ENCODE measurements at places on chromosomes 3 and 15. TPM values are rescaled to one million over a fixed set of nuclear protein-coding genes. Genes with fewer than 3 reads are reported as not detected.

GRCh38 chr3:13414040-13414729 lies 5.9 kb downstream of the NUP210 start:
- H3K4me1 ChIP-seq = peaks cover 32% of the 10 kb centered on the region
- DNase-seq = no peak
- H3K4me3 ChIP-seq = no peak overlapping the region
- peak overlapping the region; percentile 89 for H3K27ac ChIP-seq
- H3K27me3 ChIP-seq = no peaks in the 10 kb centered on the region
- peaks cover under 1% of the 10 kb centered on the region for H3K36me3 ChIP-seq

DNA sequence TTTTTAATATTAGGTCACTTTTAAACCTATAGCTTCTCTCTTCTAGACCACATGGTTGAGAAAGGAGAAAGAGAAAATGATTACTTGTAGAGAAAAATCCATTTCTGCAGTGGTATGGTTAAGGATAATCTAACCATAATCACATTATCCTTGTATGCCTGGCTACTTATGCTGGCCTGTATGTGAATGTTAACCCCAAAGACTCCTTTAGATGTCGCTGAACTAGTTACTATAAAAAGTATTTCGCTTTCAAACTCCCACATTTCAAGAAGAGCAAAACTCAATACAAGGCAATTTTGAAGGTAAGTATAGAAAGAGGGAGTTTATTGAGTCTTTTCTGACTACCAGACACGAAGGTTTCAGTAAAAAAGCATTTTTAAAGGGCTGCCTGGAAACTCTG lies 2.2 kb downstream of the KCTD6 start:
- DNase-seq = no peak
- H3K4me3 ChIP-seq = peak overlapping the region; percentile 89
- peaks cover 2% of the 10 kb centered on the region for H3K36me3 ChIP-seq
- no peaks in the 10 kb centered on the region for H3K27me3 ChIP-seq
- H3K4me1 ChIP-seq = peaks cover 64% of the 10 kb centered on the region
- no peak overlapping the region for H3K27ac ChIP-seq

- no peaks in the 10 kb centered on the region for H3K4me1 ChIP-seq
- no peak overlapping the region for H3K4me3 ChIP-seq
- H3K36me3 ChIP-seq = peaks cover 12% of the 10 kb centered on the region
- no peak overlapping the region for H3K27ac ChIP-seq
- H3K27me3 ChIP-seq = no peaks in the 10 kb centered on the region
Observed at GRCh38 chr3:122356402-122356801, 26.6 kb downstream of the MIX23 start.

GRCh38 chr3:169435193-169435592 lies 228.3 kb downstream of the MECOM start:
- no peak overlapping the region for H3K27ac ChIP-seq
- no peaks in the 10 kb centered on the region for H3K4me1 ChIP-seq
- H3K4me3 ChIP-seq = no peak overlapping the region
- no peaks in the 10 kb centered on the region for H3K36me3 ChIP-seq

GRCh38 chr15:59794229-59794886 lies 105.2 kb upstream of the BNIP2 start:
- H3K4me1 ChIP-seq = peaks cover 6% of the 10 kb centered on the region
- H3K27me3 ChIP-seq = no peaks in the 10 kb centered on the region
- no peak overlapping the region for H3K27ac ChIP-seq
- no peak overlapping the region for H3K4me3 ChIP-seq

- H3K4me3 ChIP-seq = no peak overlapping the region
- peaks cover 52% of the 10 kb centered on the region for H3K4me1 ChIP-seq
- peak overlapping the region; percentile 100 for H3K27ac ChIP-seq
- DNase-seq = no peak
- peaks cover 32% of the 10 kb centered on the region for H3K36me3 ChIP-seq
Observed at GRCh38 chr15:24858737-24859601, 95.8 kb upstream of the SNRPN start.

The PSMA4 gene
- 268 TPM for total RNA-seq

The A4GNT gene
- not detected for total RNA-seq

The NR1I2 gene
- total RNA-seq = 2.8 TPM
